IMR-90 (cell line): ENCODE measurements at places on chromosomes 1 and 21.

GRCh38 chr1:186289943-186290545 lies 85.0 kb downstream of the TPR start:
- DNase-seq: no peak

- DNase-seq: peak; percentile 21
These were observed 149.5 kb upstream of the HP1BP3 start for GRCh38 chr1:20936621-20937020.

DNA sequence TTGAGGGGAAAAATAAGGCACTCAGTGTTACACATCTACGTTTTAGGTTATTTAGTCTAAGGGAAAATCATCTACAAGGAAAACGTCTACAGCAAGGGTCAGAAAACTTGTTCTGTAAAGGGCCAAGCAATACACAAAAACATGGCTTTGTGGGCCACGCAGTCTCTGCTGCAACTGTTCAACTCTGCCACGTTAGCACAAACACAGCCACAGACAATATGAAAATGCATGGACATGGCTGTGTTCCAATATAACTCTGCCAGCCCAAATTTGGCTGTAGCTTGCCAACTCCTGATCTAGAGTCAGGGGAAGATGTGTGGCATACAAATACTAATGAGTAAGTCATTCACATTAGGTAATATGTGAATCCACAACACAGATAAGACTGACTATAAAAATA lies 40.7 kb downstream of the COA6 start:
- no peak for DNase-seq

DNA sequence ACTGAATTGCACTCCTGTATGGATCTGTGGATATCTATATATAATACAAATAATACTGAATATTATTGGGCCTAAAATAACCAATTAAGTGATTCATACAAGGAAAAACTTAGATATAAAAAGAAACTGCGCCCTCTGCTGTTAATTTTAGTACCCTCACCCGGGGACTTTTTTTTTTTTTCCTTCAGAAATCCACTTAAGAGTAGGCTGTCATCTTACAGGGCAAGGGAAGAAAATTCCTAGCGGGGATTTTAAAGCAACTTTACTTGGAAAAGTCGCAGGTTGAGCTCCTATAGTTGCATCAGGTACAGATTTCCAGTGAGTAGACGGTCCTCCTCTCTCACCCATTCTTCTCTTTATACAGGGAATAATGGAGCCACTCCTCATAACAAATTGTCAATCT lies 1.3 kb downstream of the NTNG1 start:
- peak; percentile 50 for DNase-seq

DNA sequence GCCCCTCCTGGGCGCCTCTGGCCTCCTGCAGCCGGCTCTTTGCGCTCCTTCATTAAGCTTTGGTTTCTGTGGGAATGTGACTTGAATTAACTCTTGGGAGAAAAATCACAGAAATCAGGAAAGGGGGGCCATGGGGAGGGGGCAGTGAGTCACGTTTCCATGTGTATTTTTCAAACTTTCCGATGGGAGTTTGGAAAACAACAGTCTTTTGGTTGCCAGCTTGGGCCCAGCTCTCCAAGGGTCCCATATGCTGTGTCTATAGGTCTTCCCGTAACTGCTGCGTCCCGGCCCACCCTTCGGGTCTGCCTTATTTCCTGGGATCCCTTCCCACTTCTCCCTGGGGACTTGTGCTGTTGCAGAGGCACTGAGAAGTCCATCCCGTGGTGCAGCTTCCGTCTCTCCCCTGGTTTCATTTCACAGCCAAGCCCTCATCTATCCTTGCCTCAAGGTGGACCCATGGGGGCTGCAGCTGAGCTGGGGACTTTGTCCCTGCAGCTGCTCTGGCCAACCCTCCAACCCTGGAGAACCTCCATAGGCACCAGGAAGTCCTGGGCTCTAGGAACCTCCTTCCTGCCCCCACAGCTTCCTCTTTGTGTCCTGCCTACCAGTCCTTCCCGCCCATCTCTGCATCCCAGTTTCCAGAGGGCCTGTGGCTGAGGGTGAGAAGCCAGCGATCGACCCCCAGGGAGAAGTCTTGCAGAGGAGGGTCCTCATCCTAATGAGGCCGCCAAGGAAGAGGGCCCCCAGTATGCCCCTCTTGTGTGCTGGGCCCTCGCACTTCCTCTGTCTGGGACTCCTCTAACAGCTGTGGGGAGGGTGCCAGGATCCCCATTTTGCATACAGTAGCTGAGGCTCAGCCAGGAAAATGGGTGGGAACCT lies 11.6 kb upstream of the LMNA start:
- DNase-seq: peak; percentile 57

- DNase-seq: no peak
These were observed 35.0 kb upstream of the AGO1 start for GRCh38 chr1:35847935-35848565.

- no peak for DNase-seq
These were observed 67.8 kb downstream of the CNIH3 start for GRCh38 chr1:224683936-224684335.

DNA sequence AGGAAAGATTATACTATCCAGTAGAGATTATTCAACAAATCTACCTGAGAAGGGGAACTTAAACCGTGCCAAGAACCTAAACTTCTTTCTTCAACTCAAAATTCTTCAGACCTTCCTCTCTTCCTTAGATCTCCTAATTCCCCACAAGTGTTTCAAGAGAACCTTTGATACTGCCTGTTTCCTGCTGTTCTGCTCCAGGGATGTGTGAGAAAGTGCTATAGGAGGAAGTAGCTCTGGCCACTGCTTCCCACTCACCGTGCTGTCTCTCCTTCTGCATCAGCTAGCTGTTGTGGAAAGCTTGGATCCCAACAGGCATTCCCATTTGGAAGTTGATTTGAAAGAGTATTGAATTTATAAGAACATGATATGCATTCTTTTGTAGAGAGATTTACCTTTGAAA lies 4.5 kb upstream of the NOS1AP start:
- DNase-seq: no peak

GRCh38 chr1:82777240-82777639 lies 976.5 kb downstream of the ADGRL2 start:
- DNase-seq: no peak

- DNase-seq: no peak
These were observed 14.9 kb downstream of the A3GALT2 start for GRCh38 chr1:33305816-33306652.

GRCh38 chr1:30929944-30930525 lies 21.5 kb upstream of the SDC3 start:
- DNase-seq: no peak

DNA sequence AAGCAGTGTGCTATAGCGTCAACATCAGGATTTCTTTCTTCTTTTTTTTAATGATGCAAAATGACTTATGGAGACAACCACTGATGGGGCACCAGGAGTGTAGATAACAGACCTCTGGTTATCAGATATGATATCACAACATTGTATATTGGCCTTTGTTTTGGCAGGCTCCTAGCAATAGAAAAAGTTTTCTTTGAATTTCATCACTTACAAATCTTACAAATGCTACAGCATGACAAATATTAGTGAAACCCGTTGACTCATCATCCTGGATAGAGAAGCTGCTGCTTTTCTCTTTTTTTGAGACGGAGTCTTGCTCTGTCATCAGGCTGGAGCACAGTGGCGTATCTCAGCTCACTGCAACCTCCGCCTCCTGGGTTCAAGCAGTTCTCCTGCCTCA lies 92.9 kb downstream of the LTN1 start:
- peak; percentile 78 for DNase-seq

DNA sequence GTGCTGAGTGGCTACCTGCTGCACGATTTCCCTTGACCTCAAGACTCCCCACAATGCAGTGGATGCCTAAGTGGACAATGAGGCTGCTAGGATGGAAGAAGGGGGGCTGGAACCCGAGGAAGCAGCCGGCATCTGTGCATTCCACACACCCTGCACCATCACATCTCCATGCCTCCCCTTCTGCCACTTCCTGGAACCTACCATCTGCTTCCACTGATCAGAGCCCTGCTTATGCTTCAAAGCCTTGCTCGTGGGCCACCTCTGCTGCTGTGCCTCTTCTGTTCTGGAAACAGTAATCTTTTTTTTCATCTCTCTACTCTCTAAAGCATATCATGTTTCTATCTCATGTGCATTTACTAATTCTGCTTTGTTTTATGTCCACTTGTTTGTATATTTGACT lies 66.2 kb upstream of the WDR26 start:
- no peak for DNase-seq

DNA sequence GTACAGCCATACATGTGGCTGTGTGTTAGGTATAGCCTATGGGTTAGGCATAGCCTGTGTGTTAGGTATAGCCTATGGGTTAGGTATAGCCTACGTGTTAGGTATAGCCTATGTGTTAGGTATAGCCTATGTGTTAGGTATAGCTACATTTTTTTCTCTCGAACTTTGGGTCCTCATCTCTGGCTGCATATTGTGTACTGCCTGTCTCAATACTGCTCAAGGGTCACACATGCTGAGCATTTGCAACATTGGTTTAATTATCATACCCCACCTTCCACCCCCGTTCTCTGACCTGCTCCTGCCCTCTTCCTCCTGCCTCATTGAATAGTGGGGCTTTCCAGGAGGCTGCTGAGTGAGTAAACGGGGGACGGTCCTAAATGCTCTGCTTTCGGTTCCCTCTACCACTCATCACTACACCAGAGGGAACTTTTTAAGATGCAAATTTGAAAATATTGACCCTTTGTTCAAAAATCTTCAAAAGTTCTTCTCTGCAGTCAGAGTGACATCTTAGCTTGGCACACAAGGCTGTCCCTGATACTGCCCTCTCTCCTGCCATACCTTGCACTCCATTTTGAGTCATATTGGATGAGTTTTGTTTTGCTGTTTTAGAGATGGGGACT lies 17.8 kb downstream of the OR2B11 start:
- DNase-seq: no peak

DNA sequence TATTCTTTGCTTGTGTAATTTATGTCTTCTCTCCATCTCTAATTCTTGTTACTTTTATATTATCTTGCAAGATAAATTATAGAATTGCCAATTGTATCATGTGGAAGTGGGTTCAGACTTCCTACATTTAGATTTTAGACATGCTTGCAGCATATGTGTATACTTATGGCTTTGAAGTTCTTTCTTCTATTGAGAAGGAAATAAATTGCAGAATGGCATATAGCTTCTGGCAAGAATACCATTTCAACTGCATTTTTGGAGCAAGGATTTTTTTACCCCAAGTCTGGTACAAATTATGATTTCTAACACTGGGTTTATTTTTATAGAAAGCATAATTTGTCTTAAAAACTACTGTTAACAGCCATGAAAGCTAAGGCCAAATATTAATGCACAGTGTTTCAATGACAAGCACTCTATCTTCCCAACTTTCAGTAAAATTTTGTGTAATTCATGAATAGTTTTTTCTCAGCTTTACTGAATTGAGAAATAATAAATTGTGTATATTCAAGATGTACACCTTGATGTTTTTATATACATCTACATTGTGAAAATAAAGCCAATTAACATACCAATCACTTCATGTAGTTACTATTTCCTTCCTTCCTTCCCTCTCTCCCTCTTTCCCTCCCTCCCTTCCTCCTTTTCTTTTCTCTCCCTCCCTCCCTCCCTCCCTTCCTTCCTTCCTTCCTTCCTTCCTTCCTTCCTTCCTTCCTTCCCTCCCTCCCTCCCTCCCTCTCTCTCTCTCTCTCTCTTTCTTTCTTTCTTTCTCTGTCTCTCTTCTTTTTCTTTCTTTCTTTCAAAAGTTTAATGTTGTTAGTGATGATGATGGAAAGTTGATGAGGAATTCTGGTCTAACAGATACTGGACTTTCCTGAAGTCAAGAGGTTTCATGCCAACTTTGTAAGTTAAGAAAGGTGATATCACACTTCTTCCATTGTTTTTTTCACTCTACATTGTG lies 47.1 kb upstream of the HMCN1 start:
- no peak for DNase-seq

- DNase-seq: no peak
These were observed 3.5 kb downstream of the PIK3CD start for GRCh38 chr1:9654834-9655723.

GRCh38 chr1:35714921-35715567 lies 3.6 kb downstream of the C1orf216 start:
- DNase-seq: no peak

- no peak for DNase-seq
These were observed 46.9 kb upstream of the ADARB1 start for GRCh38 chr21:45027241-45028196.

- DNase-seq: no peak
These were observed 23.7 kb downstream of the IRF2BP2 start for GRCh38 chr1:234586304-234586703.

DNA sequence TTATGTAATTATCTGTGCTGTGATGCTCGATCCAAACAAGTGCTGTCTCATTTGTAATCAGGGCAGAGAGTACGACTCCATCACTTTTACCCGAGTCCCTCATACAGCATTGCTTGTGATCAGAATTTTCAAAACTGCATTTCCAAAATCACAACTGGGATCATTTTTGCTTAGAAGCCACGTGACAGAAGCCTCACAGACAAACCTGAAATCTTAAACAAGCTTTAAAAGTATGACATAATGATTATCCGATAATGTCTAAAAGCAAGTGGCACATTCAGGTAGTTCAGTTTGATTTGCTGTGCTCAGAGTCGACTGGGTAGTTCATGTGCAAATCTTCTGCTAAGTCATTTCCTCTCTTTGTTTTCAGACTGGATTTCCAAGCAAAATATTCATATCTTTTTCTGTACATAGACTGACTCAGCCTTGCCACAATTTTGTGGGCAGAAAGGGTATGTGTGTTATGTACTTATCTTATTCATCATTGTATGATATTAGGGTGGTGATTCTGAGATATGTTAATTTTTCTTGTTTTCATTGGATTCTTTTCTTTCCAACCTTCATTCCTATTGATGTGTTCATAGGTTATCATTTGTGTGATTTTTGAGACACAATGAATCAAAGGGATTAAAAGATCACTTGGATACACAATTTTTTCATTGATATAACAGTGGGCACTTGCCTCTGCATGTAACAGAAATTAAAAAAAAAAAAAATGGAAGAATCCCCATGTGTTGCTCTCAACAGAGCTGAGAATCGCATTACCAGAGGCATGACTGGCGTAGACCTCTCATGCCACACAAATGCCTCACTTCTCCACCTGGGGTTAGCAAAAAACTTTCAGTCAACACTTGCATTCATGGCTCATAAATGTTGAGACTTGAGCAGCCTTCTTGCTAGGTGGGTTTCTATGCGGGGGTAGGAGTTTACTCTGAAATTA lies 355.7 kb downstream of the LTN1 start:
- peak; percentile 94 for DNase-seq

- no peak for DNase-seq
These were observed 69.1 kb downstream of the BCAR3 start for GRCh38 chr1:93612510-93612909.

GRCh38 chr1:76682138-76682537 lies 185.1 kb upstream of the ST6GALNAC5 start:
- no peak for DNase-seq

DNA sequence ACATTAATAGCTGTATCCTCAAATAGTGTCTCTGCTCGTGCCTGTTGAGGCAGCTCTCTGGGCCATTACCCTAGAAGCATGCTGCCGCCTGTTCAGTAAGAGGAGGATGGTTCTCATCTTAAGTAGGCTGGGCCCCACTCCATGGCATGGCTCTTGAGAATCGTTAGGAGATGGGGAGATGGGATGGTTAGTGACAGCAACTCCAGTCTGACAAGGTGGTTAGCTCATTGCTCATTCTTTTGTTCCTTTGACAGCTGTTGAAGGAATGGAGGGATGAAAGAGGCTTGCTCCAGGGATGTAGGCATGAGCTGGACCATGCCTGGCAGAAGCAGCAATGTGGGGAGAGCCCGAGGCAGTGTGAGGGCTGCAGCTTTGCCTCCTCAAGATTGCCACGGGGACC lies 68.2 kb downstream of the MAP10 start:
- no peak for DNase-seq

- no peak for DNase-seq
These were observed 275.0 kb downstream of the NEGR1 start for GRCh38 chr1:72007312-72007711.
